ENCODE measurements at places on chromosomes 4 and X.
A peak's percentile ranks its signal among the peaks of the same experiment; 100 is the strongest.

DNA sequence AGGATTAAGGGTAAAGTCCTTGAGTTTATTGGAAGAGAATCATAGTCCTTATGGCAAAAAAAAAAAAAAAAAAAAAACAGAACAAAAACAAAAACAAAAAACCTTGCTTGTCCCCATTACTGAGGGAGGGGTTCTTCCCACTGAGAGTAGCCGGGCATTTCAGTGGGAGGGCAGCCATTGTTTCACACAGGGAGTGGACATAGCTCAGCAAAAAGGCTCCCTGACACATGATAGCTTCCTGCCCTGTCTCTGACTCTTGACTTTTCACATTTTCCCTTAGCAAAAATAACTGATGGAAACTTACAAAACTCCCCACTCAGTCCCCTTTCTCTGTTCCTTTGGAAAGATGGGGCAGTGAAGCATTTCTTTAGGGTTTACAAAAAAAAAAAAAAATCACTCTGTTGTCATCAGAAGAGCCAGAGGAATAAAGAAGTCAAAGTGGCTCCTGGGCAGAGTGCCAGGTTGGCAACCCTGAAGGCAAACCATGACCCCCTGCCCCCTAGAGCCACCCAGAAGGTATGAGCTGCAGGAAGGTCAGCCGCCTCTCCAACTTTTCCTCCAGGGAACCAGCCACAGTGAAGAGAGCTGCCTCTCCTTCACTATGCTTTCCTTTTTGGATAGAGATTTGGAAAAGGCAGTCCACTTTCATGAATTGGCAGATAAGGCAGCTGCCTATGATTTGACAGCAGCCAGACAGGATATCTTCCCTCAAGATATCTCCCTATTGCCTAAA is 170.6 kb downstream of the KDR start:
- DNase-seq: no peak

DNA sequence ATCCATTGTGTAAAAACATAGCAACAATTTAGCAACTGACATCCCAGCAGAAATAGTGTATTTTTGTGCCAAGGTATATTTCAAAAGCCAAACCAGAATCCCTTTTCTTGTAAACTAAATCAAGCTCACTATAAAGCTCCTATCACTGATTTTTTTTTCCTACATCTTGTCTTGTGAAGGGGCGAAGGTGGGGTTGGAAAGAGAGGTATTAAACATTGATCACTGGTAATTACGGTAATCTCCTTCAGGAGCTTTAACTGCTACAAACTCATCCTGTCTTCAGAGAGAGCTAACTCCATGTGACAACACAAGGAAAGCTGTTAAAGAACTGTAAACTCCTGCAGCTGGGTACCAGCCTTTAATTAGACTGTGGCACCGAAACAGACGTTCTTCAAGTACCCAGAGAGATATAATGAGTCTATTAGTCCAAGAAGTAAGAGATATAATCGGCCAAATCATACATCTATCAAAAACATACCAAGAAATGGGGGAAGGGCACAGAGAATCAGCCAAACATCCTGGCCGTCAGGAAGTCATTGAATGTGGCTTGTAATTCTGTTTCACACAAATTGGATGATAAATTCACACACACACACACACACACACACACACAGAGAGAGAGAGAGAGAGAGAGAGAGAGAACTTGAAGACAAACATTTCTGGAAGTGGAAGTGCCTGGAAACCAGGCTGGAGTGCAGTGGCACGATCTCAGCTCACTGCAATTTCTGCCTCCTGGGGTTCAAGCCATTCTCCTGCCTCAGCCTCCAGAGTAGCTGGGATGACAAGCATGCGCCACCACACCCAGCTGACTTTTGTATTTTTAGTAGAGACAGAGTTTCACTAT is 111.9 kb upstream of the PPARGC1A start:
- no peak for DNase-seq

DNA sequence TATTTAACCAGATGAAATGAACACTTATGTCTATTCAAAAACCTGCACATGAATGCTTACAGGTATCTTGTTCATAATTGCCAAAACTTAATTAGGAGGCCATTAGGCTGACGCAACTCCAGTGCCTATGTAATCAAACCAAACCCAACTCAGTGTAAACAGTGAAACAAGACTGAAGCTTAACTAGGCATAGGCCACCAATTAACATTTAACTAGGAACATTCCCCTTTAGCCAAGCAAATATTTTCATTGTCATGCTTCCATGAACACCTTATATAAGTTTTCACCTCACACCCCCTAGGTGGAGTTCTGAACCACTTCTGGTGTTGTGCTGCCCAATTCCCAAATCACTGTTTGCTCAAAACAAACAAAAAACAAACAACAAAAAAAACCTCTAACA is 686.0 kb downstream of the STPG2 start:
- no peak for DNase-seq

DNA sequence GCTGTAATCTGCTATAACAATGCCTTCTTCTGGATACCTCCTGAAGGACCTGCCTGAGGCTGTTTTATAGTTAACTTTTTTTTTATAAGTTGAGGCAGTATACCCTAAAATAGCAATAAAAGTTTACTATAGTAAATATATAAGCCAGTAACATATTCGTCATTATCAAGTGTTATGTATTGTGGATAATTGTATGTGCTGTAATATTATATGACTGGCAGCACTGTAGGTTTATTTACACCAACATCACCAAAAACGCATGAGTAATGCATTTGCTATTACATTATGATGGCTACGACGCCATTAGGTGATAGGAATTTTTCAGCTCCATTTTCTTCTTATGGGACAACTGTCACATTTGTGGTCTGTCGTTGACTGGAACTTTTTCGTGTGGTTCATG is 237.2 kb upstream of the PITX2 start:
- DNase-seq: no peak

GRCh38 chr4:112604589-112604988 is 32.1 kb downstream of the ZGRF1 start:
- DNase-seq: peak; percentile 66

GRCh38 chrX:46683048-46683447 is 75.9 kb downstream of the SLC9A7 start:
- no peak for DNase-seq

GRCh38 chr4:102612210-102612609 is 111.1 kb downstream of the NFKB1 start:
- no peak for DNase-seq

DNA sequence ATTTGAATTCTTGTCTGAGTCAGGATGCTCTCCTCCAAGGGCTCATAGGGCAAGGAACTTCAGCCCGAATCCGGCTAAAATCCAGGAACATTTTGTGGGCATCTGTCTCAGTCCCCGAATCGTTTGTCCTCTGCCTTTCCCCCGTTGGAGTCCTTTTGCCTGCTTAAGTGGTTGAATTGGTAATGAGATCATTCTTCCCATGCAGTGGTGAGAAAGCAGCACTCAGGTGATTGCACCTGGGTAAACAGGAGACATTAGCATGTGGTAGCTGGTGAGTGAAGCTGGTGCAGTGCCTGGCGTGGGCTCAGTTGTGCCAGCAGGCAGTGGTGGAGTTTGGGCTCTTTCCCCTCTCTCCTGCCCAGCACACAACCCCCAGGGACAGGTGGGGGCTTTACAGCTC is 61.9 kb upstream of the MTM1 start:
- DNase-seq: no peak

GRCh38 chrX:3144651-3145050 is 103.4 kb downstream of the ARSF start:
- no peak for DNase-seq

DNA sequence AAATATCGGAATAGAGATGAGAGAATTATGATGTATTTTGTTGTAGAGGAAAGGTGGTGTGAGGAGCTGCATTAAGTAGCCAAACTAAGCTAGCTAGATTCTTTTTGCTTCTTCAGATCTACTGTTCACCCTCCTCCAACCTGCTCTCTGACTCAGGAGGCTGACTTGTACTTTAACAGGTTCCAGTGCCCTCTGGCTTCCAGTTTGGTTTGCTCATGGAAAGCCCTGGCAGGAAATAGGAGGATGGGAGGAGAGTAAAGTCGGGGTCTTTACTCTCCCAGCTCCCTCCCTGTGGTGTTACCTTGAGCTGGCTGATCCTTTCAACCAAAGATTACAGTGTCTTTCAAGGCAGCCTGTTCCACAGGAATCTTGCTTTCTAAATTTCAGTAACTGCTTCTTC is 277.0 kb upstream of the EDA2R start:
- DNase-seq: no peak

GRCh38 chrX:31499109-31499508 is 427.3 kb upstream of the FTHL17 start:
- DNase-seq: peak; percentile 65

- DNase-seq: no peak
Measured at GRCh38 chr4:94506822-94507221, 55.1 kb downstream of the PDLIM5 start.

GRCh38 chr4:23333946-23334878 is 555.6 kb downstream of the PPARGC1A start:
- peak; percentile 84 for DNase-seq

DNA sequence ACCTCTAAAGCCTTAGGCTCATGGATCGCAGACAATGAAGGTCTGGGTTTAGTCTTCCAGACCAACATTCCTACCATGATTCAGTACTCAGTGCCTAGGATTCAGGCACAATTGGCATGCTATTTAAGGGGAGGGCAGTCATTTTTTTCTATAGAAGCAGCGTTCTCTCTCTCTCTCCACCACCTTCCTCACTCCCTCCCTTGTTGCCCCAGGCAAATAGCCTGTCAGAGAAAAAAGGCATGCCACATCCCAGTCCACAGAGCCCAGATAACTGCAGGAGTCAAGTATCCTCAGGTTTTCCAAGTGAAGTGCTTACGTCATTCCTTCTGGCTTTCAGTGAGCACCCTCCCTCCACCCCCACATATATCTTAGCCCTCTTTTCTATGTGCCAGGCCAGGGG is 533.0 kb downstream of the BCOR start:
- DNase-seq: no peak

GRCh38 chr4:1871471-1872021 is 353 bp downstream of the NSD2 start:
- no peak for DNase-seq

GRCh38 chr4:78024085-78024484 is 33.0 kb upstream of the FRAS1 start:
- peak; percentile 40 for DNase-seq

DNA sequence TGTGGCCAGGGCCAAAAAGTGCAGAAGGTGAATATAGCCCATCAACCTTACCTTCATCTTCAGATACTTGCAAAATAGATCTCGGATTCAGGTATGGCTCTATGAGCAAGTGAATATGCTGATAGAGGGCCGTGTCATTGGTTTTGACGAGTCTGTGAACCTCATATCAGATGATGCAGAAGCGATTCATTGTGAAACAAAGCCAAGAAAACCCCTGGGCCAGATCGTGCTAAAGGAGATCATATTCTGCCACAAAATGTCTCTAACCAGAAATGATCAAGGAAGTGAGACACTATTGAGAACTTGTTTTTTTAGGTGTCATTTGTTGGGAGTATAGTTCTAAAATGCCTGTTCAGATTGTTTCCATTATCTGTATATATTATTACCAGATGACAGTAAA is 48.3 kb downstream of the PDK3 start:
- DNase-seq: no peak

- DNase-seq: no peak
Measured at GRCh38 chr4:122705547-122706117, 26.9 kb upstream of the BBS12 start.

DNA sequence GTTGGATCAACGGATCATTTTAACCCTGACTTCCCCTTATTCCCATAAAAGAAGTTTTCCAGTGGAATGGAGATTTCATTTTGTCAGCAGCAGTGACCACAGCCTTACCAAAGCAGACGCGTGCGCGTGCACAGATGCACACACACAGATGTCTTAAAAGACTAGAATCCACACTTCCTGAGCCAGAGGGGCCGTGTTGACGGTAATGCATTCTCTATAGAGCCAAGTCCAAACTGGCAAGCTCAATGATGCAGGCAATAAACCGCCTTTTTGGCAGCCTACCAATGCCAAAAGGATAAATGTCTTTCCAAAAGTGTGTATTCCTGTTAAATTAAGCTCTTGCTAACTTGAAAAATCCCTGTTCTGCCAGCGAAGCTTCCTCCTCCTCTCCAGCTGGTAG is 18.8 kb upstream of the CLDN34 start:
- no peak for DNase-seq

DNA sequence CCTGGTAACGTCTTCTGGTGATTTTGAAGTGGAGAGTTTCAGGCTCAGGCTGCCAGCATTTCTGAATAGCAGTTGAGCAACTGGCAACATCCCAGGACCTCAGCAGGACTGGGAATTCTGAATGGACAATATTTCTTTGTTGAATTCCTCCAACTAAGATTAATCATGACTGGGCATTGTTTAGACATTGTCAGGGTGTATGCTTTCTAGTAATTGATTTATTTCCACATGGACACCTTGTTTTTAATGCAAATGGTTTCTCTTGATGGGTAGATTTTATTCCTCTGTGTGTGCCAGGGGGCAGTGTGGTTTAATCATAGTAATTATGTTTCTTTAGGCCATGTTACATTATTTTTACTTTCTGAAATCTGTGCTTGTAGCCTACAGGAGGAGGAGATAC is 1004.7 kb upstream of the LCORL start:
- DNase-seq: no peak

DNA sequence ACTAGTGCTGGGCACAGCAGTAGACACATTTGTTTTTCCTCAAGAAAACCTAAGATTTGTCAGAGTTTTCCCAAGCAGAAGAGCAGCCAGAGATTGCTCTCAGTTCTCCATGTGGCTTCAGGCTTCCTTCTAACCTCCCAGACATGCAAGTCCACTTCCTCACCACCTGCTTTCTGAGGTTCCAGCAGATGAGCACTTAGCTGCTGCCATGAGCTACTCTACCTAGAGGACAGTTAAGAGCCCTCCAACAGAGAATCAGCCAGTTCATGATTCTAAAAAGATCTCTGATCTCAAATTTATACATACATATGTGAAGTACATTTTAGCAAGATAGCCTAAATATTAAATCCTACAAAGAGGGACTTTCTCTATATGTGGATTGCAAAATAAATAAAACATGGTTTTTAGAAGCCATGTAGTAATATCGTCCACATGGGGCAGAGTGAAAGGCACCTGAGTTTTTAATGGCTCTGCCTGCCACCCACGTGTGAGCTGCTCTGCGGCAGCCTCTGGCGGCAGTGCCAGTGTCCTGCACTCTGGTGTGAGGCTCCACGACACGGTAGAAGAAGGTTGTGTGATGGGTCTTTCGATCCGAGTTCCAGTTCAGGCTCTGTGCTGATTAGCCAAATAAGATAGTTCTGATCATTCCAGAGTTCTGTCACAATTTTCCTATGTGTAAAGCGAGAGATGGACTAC is 10.3 kb downstream of the CYP4V2 start:
- DNase-seq: peak; percentile 27

GRCh38 chr4:162056990-162057389 is 106.8 kb downstream of the FSTL5 start:
- DNase-seq: no peak

- DNase-seq: peak; percentile 24
Measured at GRCh38 chrX:43939187-43939926, 33.8 kb downstream of the NDP start.

Data from fibroblast of mammary gland (primary cell).